ENCODE measurements at places on chromosomes 7 and 10. TPM values are rescaled to one million over a fixed set of nuclear protein-coding genes. Genes with fewer than 3 reads are reported as not detected.

The AP1S1 gene
- 24.7 TPM for total RNA-seq

- no peaks in the 10 kb centered on the region for H3K4me1 ChIP-seq
- H3K27ac ChIP-seq, result no peak overlapping the region
- no peaks in the 10 kb centered on the region for H3K27me3 ChIP-seq
Observed at GRCh38 chr7:139332697-139333359, 8.3 kb upstream of the FMC1 start.

The EBLN1 gene
- not detected for total RNA-seq

DNA sequence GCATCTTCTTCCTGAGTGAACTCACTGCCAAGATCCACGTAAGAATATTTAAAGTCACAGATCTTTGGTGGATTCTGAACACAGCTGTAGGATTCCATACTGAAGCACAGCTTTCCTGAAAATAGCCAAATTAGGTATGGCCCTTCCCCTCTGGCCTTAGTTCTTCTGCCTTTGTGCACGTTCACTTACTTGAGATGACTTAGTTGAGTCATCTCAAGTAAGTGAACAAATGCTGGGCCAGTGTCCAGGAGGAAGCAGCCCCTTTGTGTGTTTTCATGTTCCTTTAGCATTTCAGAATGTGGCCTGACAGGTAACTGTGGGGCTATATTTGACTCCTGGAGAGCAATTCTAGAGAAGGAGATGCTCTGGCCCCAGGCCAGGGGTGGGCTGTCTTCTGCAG lies 51.5 kb downstream of the CCNY start:
- DNase-seq, result no peak
- H3K27me3 ChIP-seq, result no peaks in the 10 kb centered on the region
- peaks cover 17% of the 10 kb centered on the region for H3K4me1 ChIP-seq
- H3K4me3 ChIP-seq, result no peak overlapping the region
- no peak overlapping the region for H3K27ac ChIP-seq

GRCh38 chr10:1102416-1102815 lies 46.2 kb downstream of the WDR37 start:
- DNase-seq, result no peak
- peaks cover 8% of the 10 kb centered on the region for H3K36me3 ChIP-seq
- no peaks in the 10 kb centered on the region for H3K27me3 ChIP-seq
- no peak overlapping the region for H3K27ac ChIP-seq
- H3K4me3 ChIP-seq, result no peak overlapping the region

The JAZF1 gene
- total RNA-seq, result 4.8 TPM

DNA sequence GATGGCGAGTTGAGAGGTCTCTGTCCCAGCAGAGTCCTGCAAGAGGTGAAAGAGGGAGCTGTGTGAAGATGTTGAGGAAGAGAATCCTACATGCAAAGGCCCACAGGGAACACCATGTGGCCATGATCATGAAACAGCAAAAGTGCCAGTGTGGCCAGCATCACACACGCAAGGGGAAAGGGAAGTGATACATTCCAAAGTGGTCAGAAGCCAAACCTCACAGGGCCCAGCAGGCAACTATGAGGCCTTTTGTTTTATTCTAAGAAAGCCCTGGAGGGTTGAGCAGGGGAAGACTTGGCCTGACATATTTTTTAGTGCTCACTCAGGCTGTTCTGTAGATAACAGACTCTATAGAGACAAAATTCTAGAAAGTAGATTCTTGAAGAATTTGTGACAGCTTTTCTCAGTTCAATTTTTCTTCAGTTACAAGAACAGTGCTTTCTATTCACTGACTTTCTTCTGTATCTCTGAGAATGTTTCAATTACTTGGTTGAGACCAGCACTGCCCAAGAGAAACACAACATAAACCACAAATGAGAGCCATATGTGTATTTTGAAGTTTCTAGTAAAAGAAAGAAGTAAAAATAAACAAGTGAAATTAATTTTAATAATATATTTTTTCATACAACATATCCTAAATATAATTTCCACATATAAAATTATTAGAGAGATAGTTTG lies 82.3 kb downstream of the HTR7 start:
- no peaks in the 10 kb centered on the region for H3K36me3 ChIP-seq
- DNase-seq, result no peak
- H3K27ac ChIP-seq, result no peak overlapping the region
- H3K27me3 ChIP-seq, result no peaks in the 10 kb centered on the region
- no peak overlapping the region for H3K4me3 ChIP-seq
- no peaks in the 10 kb centered on the region for H3K4me1 ChIP-seq

The EPHA1 gene
- total RNA-seq, result 19.2 TPM

GRCh38 chr7:27606270-27607209 lies 56.1 kb downstream of the HIBADH start:
- no peaks in the 10 kb centered on the region for H3K36me3 ChIP-seq
- peak; percentile 81 for DNase-seq
- H3K4me1 ChIP-seq, result no peaks in the 10 kb centered on the region
- H3K27me3 ChIP-seq, result no peaks in the 10 kb centered on the region
- H3K4me3 ChIP-seq, result peak overlapping the region; percentile 27

The HHEX gene
- 26.8 TPM for total RNA-seq

DNA sequence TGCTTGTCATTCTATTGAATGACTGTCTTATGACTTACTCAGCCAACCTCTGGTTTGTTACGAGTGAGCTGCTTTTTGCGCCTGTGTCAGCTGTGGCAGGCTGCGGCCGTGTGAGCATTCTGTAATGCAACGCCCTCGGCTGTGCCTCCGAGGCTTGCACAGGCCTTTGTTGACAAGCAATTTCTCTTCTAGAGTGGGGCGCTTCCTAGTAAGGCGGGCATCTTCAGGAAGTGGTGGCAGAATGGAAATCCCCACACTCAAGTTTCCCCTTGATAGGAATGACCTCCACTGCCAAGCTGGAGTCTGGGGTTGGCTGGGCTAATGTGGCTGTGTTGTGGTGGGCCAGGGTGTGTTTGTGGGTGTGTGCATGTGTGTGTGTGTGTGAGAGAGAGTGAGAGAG lies 20.2 kb upstream of the TMEM178B start:
- H3K27ac ChIP-seq, result no peak overlapping the region
- no peaks in the 10 kb centered on the region for H3K27me3 ChIP-seq
- no peak for DNase-seq
- H3K36me3 ChIP-seq, result no peaks in the 10 kb centered on the region
- no peak overlapping the region for H3K4me3 ChIP-seq

GRCh38 chr7:54394834-54395233 lies 147.3 kb upstream of the VSTM2A start:
- no peaks in the 10 kb centered on the region for H3K27me3 ChIP-seq
- DNase-seq, result no peak
- no peak overlapping the region for H3K4me3 ChIP-seq
- no peak overlapping the region for H3K27ac ChIP-seq

GRCh38 chr10:119131512-119132240 lies 27.8 kb downstream of the DENND10 start:
- H3K27ac ChIP-seq, result peak overlapping the region; percentile 78
- DNase-seq, result no peak
- peaks cover 4% of the 10 kb centered on the region for H3K36me3 ChIP-seq

DNA sequence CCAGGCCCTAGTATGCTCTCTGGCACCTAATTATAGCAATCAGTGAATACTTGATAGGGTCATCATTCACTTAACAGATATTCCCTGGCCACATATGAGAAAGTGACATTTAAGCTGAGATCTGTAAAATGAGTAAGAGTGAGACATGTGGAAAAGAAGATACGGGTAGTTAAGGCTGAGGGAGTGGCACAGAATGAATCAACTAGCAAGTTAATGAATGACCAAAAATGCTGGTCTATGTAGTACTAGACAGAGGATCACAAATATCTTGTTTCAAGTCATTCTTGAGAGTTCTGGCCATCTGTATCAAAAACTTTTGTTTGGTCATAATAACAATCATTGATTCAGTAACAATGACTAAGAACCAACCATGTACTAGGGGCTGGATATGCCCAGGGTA lies 954.9 kb downstream of the CNTNAP2 start:
- DNase-seq, result no peak
- H3K27me3 ChIP-seq, result no peaks in the 10 kb centered on the region
- H3K27ac ChIP-seq, result no peak overlapping the region
- H3K4me1 ChIP-seq, result no peaks in the 10 kb centered on the region

- H3K27ac ChIP-seq, result no peak overlapping the region
- H3K4me1 ChIP-seq, result no peaks in the 10 kb centered on the region
- no peak overlapping the region for H3K4me3 ChIP-seq
- no peaks in the 10 kb centered on the region for H3K27me3 ChIP-seq
Observed at GRCh38 chr10:62985807-62986600, 147.1 kb upstream of the NRBF2 start.

- H3K4me1 ChIP-seq, result no peaks in the 10 kb centered on the region
- H3K4me3 ChIP-seq, result no peak overlapping the region
- no peaks in the 10 kb centered on the region for H3K36me3 ChIP-seq
- DNase-seq, result no peak
Observed at GRCh38 chr10:18501198-18501597, 150.2 kb downstream of the NSUN6 start.

- no peaks in the 10 kb centered on the region for H3K27me3 ChIP-seq
- no peaks in the 10 kb centered on the region for H3K36me3 ChIP-seq
- H3K4me1 ChIP-seq, result no peaks in the 10 kb centered on the region
- DNase-seq, result no peak
- no peak overlapping the region for H3K27ac ChIP-seq
- no peak overlapping the region for H3K4me3 ChIP-seq
Observed at GRCh38 chr10:60820093-60820754, 41.9 kb downstream of the CDK1 start.

The MGAM2 gene
- 4.4 TPM for total RNA-seq

DNA sequence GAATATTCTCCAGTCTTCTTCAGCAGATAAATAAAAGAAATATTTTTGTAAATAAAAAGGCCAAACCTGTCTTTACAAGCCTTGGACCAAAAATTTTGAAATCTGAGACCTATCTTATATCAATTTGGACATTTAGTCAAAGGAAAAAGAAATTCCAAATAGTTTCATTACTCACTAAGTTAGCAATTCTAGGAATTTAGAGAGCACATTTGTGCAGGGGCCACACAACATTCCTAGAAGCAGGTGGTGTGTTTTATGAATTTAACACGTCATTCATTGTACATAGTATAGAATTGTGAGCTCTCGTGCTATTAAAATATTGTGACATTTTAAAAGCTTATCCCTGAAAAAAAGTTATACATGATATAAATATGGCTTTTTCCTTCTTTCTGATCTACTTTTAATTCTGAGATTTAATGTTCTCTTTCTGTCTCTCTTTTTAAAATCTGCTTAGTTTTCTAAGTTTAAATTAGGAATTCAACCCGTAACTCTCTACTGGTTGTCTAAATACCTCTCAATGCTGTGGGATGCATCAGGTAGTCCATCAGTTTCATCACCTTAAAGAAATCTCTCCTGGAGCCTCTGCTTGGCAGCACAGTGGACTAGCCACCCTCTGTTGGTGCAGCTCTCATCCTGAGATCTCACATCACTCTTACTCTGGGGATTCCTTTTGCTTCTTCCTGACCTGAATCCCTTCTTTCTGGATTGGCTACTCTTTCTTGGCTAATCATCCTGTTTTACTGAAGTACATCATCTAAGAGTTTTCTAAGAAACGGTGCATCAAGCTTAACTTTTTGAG lies 124.5 kb downstream of the SEMA3E start:
- DNase-seq, result no peak
- no peak overlapping the region for H3K4me3 ChIP-seq
- H3K36me3 ChIP-seq, result no peaks in the 10 kb centered on the region
- H3K4me1 ChIP-seq, result no peaks in the 10 kb centered on the region
- H3K27ac ChIP-seq, result no peak overlapping the region
- H3K27me3 ChIP-seq, result no peaks in the 10 kb centered on the region

GRCh38 chr7:132343199-132343598 lies 233.1 kb downstream of the PLXNA4 start:
- H3K4me1 ChIP-seq, result no peaks in the 10 kb centered on the region
- no peak overlapping the region for H3K27ac ChIP-seq
- no peaks in the 10 kb centered on the region for H3K36me3 ChIP-seq
- no peak overlapping the region for H3K4me3 ChIP-seq

The ARID5B gene
- total RNA-seq, result 7.4 TPM

The SPAM1 gene
- not detected for total RNA-seq

DNA sequence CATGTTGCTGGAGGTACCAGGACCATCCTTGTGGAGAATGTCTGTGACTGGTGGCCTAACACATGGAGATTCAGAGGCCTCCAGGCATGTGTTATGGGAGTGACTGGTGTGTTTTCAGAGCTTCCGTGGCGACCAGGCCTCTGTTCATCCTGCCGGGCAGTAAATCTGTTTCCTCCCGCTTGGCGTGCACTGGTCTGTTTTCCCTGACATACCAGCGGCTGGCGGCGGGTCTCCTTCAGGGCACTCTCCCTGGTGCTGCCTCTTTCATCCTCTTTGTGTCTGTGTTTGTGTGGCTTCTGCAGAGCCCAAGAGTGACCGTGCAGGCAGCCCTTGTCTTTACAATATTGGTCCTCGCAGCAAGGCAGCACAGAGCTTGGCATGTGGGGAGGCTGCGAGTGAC lies 385.1 kb upstream of the MKI67 start:
- no peak for DNase-seq
- no peak overlapping the region for H3K4me3 ChIP-seq
- H3K27ac ChIP-seq, result no peak overlapping the region

The CPA2 gene
- not detected for total RNA-seq

DNA sequence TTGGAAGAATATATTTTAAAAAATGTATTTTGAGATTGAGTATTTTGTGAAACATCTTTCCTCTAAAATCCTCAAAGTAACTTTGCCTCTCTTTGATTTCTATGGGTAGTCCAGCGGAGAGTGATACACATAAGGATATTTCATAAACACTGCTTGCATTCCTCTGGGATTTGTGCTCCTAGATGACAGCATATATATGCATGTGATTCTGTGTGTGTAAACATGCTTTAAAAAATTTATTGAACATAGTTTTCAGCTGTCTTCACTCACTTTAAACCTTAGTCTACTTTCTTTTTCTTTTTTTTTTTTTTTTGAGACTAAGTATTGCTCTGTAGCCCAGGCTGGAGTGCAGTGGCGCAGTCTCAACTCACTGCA lies 84.6 kb downstream of the KAT6B start:
- H3K27ac ChIP-seq, result no peak overlapping the region
- H3K36me3 ChIP-seq, result no peaks in the 10 kb centered on the region
- H3K4me1 ChIP-seq, result peaks cover 7% of the 10 kb centered on the region
- no peaks in the 10 kb centered on the region for H3K27me3 ChIP-seq
- DNase-seq, result no peak

DNA sequence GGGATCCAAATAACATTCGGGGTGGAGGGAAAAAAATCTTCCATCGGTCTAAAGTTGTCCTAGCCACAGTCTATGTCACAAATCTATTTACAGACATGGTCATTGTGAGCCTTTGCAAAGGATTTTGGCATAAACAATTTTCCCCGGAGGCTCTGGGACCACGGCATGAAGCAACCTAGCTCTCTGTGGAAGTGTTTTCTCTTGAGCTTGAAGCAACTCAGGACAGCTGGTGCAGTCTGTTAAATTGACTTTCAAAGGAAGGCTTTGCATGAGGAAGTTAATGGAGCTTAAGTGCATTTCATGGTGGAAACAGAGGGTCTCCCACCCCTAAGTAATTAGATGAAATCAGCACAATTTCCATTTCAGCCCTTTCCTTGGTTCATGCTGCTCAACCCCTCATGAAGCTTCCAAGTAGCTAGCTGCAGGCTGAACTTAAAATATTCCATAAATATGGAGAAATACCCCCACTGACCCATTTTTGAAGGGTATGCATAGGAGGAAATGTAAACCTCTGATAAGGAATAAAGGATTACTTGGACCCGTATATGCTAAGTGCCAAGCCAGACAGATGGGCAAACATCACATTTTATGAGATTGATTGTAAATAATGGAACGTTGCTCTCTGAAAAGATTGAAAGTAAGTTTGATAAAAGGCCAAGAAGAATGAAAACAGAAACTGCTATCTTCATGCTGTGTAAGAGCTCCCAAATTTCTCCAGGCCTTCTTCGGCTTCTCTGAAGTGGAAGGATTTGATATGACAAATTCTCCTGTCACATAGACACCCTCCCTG lies 39.9 kb downstream of the CCDC3 start:
- no peak for DNase-seq
- H3K27me3 ChIP-seq, result no peaks in the 10 kb centered on the region

The GPNMB gene
- 5.8 TPM for total RNA-seq

Measured in right lobe of liver (tissue), 6 donors.